ENCODE measurements at places on chromosomes 2 and 18.

DNA sequence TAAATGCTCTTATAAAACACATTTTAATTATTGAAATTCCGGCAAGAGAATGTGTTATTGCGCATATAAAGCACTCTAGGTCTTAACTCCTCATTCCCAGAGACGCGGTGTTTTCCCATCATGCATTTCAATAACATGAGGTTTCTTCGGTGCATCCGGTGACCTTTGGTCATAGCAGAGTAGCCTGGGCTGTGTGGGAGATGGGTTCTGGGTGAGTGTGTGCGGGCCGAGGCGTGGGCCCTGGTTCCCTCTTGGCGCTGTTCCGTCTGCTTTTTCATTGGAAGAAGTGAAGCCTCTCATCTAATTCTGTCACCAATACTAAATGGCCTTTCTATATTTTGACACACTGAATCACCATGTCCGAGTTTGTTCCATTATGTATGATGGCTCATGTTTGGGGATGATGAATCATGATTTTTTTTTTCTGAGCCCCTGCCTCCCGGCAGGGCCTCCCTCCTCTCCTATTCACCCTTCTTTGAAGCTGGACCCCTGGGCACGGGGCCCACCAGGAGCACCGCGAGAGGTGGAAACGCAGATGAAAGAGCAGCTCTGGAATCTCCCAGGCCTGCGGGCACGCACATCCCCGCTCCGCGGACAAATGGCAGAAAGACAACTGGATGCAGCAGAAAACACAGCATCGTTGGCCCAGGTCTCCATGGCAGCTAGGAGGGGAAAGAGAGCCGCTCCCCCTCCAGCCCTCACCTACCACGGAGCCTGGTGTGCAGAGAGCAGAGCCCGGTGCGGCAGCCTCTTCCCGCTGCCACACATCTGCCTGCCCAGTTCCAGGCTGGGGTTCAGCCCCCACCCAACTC, 85.8 kb upstream of the HPCAL1 start:
- DNase-seq = peak; percentile 40

- peak; percentile 53 for DNase-seq
These were observed 267.6 kb downstream of the RBM43 start for GRCh38 chr2:150994076-150994475.

DNA sequence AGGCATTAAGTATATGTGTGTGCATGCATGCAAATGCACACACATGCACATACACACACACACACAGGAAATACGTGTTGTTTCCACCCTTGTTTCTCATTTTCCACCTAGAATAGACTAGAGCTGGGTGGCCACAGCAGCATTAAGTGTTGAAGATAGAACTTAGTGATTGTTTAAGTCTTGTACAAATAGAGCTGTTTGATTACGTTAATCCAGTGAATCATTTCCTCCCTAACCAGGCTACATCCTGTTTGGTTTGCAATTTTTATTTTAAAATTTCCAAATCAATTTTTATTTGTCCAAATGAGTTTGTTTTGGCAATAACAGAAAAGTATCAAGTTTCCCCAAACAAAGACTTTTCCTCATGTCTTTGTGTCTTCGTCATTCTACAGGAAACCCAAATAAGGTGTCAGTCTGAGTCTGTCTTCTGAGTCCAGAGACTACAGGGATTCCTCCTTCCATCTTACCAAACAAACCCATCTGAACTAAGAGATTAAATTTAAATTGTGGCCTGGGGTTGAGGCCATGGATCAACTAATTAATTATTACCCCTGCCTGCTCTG, 74.6 kb upstream of the GALNT5 start:
- DNase-seq = peak; percentile 84

DNA sequence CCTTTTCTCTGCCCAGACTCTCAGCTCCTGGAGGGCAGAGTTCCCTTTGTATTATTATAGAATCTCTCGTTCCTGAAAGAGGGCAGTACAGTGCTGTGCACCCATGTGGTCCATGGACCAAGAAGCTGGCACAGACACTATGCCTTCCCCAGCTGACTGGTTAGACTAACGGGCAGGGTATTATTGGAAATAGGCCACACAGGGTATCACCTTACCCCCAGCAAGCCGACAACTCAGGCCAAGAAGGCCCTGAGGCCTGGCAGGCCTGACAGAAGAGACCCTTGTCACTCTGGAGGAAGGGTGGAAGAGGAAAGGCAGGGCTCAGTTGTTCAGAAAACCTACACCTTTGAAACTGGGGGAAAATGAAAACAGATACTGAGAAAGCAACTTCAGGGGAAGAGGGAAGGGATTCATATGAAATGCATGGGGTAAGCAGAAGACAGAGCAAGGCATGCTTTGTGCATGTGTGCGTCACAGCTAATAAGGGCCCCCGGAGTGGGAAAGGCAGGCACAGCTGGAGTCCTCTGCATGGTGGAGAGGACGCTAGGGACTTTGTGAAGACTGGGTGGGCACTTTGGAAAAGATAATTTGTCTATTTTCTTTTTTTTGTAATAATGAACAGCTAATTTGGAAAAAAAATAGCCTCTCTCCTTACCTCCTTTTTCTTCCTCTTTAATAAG, 476.8 kb upstream of the CELF4 start:
- no peak for DNase-seq

DNA sequence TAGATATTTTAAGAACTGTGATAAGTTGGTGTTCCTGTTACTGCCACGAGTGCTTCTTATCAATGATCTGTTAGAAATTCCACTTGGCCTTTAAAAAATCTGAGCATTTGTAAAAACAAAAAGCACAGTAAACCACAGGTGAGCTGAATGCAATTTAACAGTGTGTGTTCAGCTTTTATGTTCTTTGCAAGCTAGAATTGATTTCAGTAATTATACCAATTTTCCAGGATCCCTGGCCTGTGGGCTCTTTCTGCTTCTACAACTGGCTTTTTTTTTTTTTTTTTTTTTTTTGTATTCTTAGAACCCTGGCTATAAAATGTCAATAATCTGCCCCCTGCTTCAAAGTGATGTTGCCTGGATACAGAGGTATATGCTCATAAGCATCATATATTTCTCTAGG, 548.5 kb upstream of the SLC8A1 start:
- no peak for DNase-seq

- no peak for DNase-seq
These were observed 78.9 kb upstream of the B3GNT2 start for GRCh38 chr2:62116983-62117382.

All from fibroblast of skin of right biceps (primary cell).